Foreskin keratinocyte (primary cell): ENCODE measurements at places on chromosomes 1 and 21.
A peak's percentile ranks its signal among the peaks of the same experiment; 100 is the strongest.

GRCh38 chr1:93591676-93592550, 89.7 kb downstream of the BCAR3 start:
- no peak for DNase-seq

DNA sequence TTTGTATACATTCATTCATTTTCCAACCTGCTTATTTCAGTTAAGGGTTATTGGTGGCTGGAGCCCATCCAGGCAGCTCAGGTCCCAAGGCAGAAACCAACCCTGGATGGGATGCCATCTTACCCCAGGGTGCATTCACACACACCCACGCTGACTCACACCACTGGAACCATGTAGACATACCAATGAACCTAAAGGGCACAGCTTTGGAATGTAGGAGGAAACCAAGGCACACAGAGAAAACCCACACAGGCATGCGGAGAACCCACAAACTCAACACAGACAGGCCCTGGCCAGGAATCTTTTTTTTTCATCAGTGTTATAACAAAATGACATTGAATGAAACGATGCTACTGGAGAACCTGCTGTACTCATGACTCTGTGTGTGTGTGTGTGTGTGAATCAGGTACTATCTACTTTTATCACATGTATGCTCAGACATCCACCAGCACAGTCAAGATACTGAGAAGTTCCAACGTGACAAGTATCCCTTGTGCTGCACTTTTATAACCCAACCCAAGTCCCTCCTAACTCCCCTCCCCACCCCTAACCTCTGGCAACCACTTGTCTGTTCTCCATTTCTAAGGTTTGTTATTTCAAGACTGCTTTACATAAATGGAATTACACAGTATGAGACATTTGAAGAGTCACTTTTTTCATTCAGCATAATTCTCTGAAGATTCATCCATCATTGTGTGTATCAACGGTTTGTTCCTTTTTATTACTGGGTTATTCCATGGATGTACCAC, 286.8 kb upstream of the PLD5 start:
- peak; percentile 50 for DNase-seq

GRCh38 chr21:14869984-14870852, 194.6 kb downstream of the NRIP1 start:
- no peak for DNase-seq

GRCh38 chr1:67618285-67619018, 66.5 kb upstream of the GADD45A start:
- DNase-seq = peak; percentile 61

DNA sequence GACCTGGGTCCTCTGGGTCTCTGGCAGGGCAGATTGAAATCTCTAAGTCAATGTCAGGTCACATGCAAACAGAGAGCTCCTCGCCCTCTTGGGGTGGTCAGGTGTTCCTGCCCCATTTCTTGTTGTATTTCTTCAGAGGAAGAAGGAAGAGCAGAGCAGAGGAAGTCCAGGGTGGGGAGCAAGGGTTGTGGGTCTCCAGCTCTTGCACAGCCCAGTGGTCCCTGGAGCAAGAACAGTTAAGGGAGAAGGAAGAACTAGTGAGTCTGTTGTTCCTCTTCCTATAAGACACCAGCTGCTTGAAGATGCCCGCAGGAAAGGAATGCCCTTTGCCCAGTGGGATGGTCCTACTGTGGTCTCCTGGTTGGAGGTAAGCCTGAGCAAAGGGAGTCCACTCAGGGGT, 26.3 kb downstream of the MYOG start:
- no peak for DNase-seq

GRCh38 chr1:244636488-244637259, 16.3 kb upstream of the DESI2 start:
- DNase-seq = no peak

GRCh38 chr1:160206421-160207117, 1.4 kb downstream of the PEA15 start:
- peak; percentile 73 for DNase-seq

DNA sequence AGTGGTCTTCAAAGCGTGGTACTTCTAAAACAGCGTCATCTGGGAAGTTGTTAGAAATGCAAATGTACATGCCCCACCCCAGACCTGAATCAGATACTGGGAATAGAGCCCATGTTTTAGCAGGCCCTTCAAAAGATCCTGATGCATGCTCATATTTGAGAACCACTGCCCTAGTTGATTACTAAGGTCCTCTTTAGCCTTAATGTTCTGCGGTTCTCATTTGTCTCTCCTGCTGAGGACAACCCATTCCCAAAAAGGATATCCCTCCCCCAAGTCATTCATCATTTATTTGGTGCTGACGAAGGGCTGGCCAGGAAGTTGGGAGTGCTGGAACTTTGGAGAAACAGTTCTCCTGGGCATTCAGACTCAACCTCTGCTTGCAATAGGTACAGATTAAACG, 92.4 kb upstream of the RALGPS2 start:
- DNase-seq = peak; percentile 76

DNA sequence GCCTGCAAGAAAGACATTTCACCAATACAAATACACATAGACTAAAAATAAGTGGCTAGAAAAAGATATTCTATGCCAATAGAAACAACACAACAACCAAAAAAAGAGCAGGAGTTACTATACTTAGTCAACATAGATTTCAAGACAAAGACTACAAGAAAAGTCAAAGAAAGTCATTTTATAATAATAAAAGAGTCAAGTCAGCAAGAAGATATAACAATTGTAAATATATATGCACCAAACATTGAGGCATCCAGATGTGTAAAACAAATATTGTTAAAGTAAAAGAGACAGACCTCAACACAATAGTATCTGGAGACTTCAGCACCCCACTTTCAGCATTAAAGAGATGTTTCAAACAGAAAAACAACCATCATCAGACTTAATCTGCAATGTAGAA, 104.6 kb downstream of the AMY1C start:
- DNase-seq = no peak

DNA sequence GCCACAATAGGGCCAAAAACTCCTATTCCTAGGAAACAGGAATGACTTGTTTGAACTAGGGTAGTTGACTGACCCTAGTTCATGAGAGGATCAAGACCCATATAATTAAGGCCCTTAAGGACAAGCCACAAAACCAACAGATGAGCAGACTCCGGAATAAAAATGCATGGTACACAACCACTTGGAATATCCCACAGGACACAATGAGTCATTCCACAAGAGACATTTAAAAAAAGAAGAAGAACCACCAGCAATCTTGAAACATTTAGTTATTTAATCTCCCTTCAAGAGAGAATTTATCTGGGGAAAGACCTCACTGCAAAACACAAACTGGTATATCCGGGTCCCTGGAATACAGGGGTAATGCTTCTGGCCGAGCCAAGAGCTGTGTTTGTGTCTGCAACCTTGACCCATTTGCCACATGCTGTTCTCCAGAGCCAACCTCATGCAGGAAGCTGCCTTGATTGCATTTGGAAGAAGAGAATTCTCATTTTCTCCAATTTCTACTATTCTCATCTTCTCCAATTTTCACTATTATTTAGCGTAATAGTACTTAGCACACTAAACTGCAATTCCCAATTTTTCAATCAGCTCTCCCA, 135.5 kb downstream of the TGFBR3 start:
- no peak for DNase-seq

GRCh38 chr1:13513895-13514546, at the start of gene LRRC38:
Gene LRRC38 (minus strand): TSS chr1:13514003. CDS start chr1:13513593, 410 bp downstream.
- DNase-seq = no peak

DNA sequence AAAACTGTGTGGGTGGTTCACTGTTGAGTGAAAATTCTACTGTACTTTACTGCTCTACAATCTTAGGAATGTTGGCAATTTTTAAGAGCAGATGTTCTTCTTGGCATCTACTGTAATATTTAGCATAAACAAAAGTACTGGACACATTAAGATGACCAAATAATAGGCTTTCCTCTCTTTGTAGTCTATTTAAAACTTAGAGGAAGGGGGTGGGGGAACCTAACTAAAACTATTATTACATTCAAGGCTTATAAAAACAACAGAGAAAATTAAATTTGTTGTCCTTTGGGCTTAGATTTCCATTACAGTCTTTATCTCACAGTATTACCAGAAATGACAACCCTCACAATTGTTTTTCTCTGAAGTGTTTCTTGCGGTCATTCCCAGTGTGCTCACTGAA, 181.2 kb downstream of the PLPPR4 start:
- no peak for DNase-seq

- peak; percentile 94 for DNase-seq
Observed at GRCh38 chr1:170707959-170708655, 44.2 kb downstream of the PRRX1 start.

GRCh38 chr1:94215955-94216354, 21.4 kb downstream of the ARHGAP29 start:
- DNase-seq = no peak

- DNase-seq = no peak
Observed at GRCh38 chr1:164867590-164867989, 308.6 kb downstream of the PBX1 start.

DNA sequence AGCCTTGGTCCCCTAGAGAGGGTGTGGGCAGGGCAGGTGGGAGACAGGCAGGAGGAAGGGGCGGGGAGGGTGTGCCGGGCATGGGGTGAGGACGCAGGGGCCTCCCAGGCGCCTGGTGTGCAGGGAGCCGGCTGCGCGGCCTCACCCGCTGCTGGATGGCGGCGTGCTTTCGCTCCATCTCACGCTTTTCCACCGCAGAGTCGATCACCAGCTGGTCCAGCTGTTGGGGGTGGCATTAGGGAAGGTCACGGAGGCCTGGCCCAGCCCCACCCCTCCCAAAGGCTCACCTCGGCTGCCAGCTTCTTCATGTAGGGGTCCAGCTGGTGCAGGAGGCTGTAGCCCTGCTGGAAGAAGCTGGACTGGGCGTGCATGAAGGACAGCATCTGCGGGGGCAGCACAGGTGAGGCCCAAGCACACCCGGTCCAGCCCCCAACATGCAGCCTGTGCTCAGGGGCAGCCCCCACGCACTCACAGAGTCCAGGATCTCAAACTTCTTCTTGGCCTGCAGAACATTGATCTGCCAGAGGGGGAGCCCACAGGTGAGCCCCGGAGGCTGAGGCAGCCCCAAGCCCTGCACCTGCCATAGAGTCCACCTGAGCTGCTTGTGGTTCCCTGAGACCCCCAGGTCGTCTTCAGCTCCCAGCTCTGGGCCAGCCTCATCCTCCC, 7.9 kb downstream of the ACAP3 start:
- DNase-seq = no peak

DNA sequence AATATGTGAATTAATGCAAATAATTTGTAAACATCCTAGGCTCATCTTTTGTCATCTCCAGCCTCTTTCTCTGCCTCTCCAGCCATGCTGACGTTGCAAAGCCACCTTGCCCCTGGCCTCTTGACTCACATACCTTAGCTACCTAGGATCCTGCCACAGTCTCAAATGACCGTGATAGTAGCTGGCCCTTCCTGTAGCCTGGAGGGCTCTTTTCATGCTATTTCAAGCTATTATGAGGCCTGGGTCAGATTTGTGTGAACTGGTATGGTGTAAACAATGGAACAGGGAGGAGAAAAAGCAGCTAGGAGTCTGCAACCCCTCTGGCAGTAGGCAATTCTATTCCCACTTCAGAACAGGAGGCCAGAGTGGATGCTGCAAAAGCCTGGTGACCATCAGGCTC, 337.7 kb downstream of the DISC1 start:
- DNase-seq = no peak

- DNase-seq = peak; percentile 21
Observed at GRCh38 chr1:10795276-10796021, 997 bp downstream of the CASZ1 start.

DNA sequence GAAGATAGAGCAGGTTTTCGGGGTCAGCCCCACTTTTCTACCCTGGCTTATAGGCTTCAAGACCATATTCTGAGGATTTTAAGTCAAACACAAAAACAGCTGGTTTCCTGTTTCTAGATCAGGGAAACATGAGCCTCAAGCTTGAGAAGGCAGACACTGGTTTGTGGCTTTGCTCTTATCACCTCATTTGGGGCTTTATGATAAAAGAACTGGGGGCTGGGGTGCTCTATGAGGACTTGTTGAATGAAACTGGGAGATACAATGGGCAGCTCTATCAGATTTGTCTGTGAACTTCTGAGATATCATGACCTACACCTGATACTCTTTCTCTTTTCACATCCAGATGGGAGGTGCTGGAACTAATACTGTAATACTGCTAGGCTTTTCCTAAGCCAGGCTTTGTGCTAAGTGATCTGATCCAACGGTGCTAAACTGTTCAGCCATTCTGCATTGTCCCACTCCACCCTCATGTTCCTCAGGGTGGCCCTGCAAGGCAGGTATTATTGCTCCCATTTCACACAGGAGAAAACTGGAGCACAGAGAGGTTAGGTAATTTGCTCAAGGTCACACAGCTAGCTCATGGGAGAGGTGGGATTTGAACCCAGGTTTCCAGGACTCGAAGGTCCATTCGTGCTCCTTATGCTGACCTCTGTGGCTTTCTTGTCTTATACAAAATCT, 6.6 kb downstream of the AJAP1 start:
- no peak for DNase-seq

DNA sequence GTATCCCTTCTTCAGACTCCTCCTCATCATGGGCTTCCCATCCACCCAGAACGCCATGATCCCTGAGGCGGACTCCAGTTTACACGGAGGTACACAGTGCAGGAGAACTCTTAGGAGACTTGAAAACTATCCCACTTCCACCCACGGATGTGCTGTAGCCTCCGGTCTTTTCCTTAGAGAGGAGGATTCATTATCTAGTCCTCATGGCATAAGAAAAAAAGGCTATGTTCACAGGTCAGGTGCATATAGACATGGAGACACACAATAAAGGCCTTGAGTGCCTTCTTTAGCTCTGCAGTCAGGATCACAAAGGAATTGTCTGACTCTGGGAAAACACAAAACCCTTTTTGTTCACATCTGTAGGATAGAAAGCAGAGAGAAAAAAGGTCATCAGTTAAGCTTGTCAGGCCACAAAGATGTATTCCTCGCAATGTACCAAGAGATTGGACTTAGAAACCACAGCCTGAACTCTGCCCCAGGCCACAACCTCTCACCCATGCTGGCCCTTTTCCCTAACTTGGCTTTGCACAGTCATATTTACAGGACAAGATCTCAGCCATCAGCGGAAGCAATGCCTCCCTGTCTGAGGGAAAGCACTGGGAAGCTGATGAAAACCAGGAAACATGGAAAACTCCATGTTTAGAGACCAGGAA, 9.0 kb downstream of the CRP start:
- no peak for DNase-seq

GRCh38 chr1:56527548-56528302, 51.6 kb downstream of the PLPP3 start:
- no peak for DNase-seq

DNA sequence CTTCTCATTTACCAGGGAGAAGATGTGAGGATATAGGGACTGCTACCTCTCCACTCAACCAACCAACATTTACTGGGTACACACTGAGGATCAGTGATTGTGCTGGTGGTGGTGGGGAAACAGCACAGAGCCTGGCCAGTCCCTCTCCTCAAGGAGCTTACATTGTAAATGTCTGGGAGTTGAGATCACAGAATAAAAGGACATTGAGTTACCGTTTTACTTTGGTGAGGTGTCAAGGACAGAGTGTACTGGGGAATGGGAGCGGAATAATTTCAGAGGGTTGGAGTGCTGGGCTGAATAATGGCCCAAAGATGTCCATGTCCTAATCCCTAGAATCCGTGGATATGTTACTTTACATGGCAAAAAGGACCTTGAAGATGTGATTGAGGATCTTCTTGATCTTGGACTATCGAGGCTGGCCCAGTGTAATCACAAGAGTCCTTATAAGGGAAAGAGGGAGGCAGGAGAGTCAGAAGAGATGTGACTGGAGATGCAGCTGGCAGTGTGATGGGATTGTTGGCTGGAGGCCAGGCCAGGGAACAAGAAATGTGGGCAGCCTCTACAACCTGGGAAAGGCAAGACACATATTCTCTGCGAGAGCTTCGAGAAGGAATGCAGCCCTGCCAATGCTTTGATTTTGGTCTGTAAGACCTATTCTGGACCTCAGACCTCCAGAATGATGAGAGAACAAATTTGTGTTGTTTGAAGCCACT, 26.6 kb upstream of the RWDD3 start:
- DNase-seq = no peak
